Stimulated activated CD4-positive, alpha-beta T cell treated with anti-CD3 and anti-CD28 coated beads, Interleukin-1b, Interleukin-23, amount 100 ng/mL, for 48 hours (primary cell): ENCODE measurements at places on chromosomes 7 and 10.

DNA sequence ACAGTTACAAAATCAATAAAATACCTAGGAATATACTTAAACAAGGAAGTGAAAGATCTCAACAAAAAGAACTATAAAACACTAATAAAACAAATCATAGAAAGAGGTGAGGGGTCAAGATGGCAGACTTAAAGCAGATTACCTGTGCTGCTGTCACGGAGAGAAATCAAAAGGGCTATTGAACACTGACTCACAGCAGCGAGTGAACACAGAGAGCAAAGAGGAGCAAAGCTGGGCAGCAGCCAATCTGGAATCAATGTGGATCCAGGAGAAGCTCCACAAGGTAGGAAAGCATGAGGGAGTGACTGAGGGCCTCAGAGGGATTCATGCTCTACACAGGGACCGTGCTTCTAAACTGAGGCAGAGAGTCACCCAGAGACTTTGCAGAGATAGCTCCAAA is 562.0 kb upstream of the SEMA3D start:
- DNase-seq = no peak

GRCh38 chr10:27494116-27494805 is 9.8 kb upstream of the RAB18 start:
- no peak for DNase-seq

DNA sequence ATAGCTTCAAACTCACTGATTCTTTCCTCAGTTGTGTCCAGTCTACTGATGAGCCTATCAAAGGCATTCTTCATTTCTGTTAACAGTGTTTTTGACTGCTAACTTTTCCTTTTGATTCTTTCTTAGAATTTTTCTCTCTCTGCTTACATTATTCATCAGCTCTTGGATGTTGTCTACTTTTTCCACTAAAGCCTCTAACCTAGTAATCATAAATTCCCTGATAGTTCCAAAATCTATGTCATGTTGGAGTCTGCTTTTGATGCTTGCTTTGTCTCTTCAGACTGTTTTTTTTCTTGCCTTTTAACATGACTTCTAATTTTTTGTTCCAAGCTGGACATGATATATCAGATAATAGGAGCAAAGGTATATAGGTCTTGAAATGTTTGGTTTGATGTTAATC is 78.0 kb downstream of the ADAM22 start:
- no peak for DNase-seq

DNA sequence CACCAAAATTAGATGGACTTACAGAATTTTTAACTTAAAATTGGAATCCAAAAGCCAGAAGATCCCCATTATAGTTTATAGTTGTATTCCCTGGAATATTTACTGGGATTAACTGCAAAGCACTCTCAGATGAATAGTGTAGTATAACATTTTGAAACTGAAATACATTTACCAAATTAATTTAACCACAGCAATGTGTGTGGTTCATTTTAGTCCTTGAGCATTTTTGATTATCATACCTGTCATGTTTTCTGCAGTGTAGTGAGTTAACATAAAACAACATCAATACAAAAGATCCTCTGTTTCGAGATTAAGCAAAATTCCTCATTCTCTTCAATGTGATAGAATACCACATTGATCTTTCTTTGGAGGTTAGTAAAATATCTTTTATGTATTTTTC is 3.7 kb downstream of the VIM start:
- no peak for DNase-seq
